ENCODE measurements at places on chromosomes 7 and 10.

GRCh38 chr10:132298038-132298881 lies 9.5 kb downstream of the STK32C start:
- DNase-seq, result no peak

DNA sequence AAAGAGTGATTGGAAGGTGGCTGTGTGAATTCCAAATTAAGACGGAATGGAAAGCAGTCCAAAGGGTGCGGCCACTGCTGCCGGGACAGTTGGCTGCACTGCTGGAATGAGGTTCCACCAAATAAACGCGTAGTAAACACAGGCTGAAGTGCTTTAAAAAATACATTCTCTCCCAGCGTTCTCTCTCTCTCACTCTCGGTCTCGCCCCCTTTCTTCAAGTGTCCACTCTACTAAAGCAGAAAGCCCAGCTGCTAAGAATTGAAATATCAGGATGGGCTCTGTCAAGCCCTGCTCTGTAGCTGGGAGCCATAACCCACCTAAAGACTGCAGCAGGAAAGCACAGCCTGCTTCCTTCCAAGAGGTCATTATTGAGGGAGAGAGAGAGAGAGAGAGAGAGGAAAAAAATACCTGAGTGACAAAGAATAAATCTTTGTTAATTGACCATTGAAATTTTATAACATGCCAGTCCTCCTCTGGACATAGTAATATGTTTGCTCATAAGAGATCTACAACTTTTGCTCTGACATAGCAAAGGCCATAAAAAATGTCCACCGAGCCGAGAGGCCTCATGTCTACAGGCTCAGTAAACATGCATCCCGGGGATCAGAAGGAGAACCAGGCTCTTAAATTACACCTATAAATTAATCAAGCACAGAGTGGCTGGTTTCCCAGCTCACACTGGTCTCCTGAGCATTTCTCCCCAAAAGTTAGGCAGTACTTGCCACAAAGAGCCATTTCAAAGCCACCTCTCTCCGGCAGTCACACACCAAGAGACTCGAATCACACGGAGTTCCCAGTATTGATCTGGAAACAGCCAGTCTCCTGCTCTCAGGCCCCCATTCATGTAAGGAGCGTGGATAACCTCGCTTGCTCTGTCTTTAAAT lies 72.8 kb downstream of the FGFR2 start:
- no peak for DNase-seq

DNA sequence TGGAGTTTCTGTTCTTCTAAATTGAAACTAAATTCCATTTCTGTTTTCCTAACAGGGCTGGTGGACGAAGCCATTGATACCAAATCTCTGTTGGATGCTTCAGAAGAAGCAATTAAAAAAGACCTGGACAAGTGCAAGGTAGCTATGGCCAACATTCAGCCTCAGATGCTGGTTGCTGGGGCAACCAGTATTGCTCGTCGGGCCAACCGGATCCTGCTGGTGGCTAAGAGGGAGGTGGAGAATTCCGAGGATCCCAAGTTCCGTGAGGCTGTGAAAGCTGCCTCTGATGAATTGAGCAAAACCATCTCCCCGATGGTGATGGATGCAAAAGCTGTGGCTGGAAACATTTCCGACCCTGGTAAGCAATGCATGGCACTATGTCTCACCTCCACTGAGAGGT lies 45.6 kb downstream of the AP3M1 start:
- no peak for DNase-seq

DNA sequence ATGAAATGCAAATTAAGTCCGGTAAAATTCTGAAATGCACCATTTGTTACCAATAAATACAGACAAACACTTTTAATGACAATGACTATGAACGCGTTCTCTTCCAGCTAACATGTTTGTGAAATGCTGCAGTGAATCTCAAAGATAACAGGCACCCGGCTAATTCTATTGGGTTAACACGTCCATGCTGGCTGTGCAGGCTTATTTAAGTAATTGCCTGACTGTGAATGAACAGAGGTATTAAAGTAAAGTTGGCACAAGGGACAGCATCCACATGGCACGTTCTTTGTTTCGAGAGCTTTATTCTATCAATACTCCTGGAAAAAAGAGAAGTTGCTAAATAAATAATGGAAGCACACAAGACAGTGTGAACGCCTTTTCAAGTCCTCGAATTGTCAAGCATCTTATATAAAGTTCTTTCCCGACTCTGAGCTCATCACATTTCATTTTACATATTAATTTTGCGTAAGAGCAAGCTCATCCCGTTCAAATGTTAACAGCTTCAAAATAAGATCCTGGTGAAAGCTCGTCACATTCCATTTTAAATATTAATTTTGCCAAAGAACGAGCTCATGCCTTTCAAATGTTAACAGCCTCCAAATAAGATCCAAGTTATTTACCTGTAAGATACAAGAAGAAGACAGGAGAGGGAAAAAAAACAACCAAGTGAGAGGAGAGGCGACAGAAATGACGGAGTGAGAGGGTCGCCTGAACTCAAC lies 111.3 kb upstream of the RHEB start:
- DNase-seq, result no peak

DNA sequence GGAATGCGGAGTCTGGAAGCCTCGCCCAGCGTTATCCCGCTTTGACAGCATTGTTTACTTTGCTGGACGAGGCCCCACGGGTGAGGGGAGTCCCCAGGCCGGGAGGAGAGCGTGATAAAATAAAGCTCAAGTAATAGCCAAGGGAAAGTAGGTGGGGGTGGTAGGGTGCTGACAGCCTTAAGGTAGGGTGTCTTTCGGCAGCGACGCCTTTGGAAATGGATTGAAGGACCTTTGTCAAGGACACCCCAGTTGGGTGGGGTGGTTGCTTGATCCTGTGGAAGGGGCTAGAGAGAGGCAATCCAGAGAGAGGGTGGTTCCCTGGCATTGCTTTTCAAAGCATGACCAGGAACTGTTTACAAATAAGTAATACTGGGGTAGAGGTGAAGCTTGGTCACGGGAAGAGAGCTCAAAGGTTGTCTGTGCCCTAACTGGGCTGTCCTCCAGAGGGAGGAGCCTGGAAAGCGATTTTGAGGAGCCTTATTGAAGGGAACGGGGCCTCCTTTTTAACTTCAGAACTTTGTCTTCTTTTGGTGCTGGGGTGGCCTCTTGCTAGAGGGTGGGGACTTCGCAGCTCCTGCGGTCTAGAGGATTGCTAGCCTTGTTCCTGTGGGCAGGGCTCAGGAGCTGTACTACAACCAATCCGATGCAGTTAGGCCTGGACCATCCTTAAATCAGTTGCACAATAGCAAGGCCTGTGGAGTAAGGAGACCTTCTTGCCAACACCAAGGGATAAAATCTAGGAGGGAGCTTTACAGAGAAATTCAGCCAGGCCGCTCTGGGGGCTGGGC lies 1.3 kb downstream of the EIF4EBP2 start:
- DNase-seq, result no peak
